Naive thymus-derived CD8-positive, alpha-beta T cell (primary cell): ENCODE measurements at places on chromosomes 5 and 9.

GRCh38 chr5:54820346-54821134, 164.9 kb downstream of the ESM1 start:
- no peak for DNase-seq

DNA sequence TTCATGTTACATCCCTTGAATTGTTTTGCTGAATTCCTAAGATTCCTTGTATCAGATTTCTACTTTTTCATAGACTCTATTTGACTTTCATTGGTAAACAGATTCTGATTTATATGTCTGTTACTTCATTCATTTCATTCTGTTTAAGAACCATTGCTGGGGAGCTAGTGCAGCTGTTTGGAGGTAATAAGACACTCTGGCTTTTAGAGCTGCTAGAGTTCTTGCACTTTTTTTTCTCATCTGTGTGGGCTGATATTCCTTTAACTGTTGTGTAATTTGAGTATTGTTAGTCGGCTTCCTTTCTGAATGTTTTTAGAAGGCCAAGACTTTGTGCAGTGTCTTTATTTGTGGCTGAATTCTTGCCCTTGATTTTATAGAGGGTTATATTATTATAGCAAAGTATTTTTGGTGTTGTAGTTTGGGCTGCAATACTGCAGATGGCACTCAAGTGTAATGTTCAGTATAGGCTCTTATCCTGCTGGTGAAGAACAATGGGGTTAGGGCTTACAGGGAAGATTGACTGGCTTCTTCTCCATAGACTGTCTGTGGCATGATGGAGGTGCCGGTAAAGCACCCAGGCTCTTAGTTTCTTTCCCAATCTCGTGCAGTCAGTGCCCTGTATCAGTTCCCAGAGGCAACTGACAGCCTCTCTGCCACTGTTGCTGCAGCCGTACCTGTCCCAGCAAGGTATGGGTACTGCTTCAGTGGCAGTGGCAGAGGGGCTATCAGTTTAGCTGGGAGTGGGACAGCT, 162.2 kb downstream of the OXCT1 start:
- no peak for DNase-seq

GRCh38 chr9:82110881-82111280, 122.3 kb downstream of the SPATA31D1 start:
- no peak for DNase-seq

- no peak for DNase-seq
These were observed 227.0 kb upstream of the ANKRD55 start for GRCh38 chr5:56460195-56460546.

GRCh38 chr5:9405196-9405754, 140.6 kb downstream of the SEMA5A start:
- no peak for DNase-seq

- no peak for DNase-seq
These were observed 32.7 kb downstream of the KCNIP1 start for GRCh38 chr5:170536525-170536924.

GRCh38 chr5:8613078-8613685, 744.2 kb downstream of the MTRR start:
- no peak for DNase-seq

DNA sequence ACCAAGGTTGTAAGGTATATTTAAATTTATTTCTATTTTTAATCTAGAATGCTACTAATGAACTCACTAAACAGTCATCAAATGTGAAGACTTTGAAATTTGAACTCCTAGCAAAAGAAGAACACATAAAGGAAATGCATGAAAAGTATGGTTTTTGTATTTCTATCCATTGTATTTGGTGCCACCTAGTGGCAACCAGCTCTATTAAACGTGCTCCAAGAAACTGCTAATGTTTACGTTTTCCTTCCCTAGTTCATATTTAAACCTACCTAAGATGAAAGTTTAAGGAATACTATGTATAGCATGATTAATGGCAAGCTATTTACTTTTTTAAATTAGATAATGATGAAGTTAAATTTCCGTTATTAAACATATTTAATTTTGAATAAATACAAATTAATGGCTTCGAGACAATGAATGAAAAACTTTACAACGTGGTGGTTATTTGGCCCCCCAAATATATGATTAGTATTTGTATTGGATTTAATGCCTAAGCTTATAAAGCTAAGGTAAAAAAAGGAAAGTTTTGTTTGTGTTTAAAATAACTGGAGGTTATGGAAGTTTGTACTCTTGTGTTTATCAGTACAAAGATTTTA, 115.9 kb upstream of the SH3GL2 start:
- DNase-seq, result peak; percentile 21

DNA sequence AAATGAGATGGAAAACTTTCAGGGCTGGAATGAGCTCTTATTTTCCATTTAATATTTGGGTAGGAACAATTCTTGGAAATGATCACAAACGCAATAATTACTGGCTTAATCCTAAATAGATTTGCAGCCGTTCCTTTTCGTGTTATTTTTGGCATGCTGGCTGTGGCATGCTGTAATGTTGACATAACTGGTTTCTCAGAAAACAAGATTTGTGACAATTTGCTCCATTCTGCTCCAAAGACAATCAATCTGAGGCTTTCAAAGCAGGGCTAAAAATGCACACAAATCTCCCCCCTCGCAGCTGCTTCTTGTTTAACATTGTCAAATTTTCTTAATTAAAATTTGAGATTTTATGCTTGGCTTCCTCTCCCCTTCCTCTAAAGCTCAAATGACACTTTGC, 151.2 kb downstream of the TTC39B start:
- no peak for DNase-seq

GRCh38 chr5:80963966-80964481, 3.9 kb downstream of the RASGRF2 start:
- no peak for DNase-seq

DNA sequence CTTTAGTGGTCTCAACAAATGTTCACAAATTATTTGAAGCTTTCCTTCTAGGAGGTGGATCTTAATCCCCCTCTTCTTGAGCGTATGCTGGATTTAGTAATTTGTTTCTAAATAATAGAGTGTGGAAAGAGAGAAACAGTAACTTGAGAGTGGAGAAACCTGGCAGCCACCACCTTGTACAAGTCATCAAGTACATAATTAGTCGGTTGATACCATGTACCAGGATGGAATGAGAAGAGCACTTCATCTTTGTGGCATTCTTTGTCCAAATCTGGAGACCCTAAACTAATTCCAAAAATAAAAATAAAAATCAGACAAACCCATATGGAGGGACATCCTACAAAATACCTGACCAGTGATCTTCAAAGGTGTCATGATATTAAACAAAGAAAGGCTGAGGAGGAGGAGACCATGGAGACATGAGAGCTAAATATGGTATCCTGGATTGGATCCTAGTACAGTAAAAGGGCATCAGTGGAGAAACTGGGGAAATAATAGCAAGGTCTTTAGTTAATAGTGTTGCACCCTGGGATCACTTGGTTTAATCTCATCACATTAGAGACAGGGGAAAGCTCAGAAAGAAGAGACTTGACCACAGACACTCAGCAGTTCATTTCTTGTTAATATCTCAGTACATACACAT, 147.9 kb downstream of the ASTN2 start:
- DNase-seq, result no peak

GRCh38 chr9:70578720-70579119, 164.3 kb upstream of the KLF9 start:
- no peak for DNase-seq

- no peak for DNase-seq
These were observed 16.3 kb downstream of the LPCAT1 start for GRCh38 chr5:1507457-1507856.

GRCh38 chr9:121557581-121558447, 58.2 kb upstream of the GGTA1 start:
- no peak for DNase-seq

DNA sequence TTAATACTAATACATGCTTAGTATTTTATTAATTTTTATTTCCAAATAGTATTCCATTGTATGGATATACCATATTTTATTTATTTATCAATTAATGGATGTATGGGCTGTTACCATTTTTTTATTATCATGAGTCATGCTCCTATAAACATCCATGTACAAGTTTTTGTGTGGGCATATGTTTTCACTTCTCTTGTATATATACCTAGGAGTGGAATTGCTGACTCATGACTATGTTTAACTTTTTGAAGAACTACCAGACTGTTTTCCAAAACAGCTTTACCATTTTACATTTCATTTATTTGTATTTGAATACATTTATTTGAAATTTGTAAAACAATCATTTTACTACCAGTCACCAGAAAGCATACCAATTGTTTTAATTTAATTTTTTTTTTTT, 14.1 kb upstream of the LRRC19 start:
- DNase-seq, result no peak

- DNase-seq, result no peak
These were observed 12.4 kb downstream of the NFIL3 start for GRCh38 chr9:91411096-91411771.

DNA sequence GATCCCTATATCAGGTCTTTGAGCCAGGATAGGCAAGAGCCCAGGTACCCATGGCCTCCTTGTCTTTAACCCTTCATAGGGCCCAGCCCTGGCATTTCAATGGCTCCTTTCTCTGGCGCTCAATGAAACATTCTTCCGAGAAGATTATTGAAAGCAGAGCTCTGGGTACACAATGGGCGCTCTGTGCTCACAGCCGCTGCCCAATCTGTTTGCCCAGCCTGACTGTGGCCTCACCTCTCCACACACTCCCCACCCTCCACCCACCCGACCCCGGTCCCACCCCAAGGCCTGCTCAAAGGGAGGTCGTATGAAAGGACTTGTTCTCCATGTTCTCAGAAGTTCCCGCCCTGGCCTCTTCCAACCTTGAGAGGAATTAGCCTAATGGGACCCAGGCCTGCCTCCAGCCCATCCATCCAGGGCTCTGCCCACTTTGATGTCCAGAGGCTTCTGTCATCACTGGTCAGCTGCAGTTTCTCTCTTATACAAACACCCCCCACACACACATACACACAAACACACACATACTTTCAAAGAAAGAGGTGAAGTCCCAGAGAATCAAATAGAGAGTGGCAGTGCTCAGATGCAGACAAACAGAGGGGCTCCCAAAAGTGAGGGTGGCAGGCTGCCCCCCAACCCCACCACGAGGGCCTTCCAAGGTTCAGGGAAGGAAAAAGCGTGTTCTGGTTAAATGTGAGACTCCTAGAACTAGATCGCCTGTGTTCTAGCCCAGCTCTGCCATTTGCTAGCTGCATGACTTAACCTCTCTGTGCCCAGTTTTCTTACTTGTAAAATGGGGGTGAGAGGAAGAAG, 5.1 kb upstream of the ARSI start:
- no peak for DNase-seq

DNA sequence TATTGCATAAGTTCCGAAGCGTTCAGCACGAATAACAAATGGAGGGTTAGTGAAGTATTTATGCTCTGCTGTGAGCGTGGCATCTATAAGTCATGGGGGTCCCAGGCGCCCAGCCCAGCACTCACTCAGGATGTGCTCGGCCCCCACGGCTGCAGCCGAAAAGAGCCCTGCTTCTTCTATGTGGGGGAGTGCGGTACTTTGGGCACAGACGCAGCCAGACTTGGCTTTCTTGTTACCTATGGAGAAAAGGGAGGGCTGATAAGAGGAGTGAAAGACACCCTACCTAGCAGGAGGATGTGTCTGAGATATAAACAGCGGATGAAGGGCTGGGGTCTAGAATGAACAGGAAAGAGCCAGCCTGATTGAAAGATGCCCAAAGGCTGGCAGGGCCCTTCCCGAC, 51.4 kb downstream of the MRPL36 start:
- no peak for DNase-seq

DNA sequence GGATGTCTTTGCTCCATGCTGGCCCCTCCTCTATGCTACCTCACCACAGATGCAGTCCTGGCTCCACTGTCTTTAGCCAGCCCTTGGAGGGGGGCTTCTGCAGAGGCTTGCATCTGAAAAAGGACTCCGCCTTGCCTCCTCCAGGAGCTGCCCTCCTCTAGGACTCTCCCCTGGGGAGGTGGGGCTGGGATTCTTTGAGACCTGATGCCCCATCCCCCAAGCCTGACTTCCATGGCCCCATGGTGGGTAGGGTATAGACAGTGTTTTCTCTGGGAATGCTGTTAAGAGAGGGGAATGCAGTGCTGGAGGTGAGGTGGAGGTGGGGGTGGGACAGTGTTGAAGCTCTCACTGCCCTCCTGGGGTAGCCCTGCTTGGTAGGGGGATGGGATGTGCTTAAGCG, 14.3 kb downstream of the JADE2 start:
- DNase-seq, result no peak

GRCh38 chr5:149039506-149039905, 23.4 kb downstream of the SH3TC2 start:
- DNase-seq, result no peak

DNA sequence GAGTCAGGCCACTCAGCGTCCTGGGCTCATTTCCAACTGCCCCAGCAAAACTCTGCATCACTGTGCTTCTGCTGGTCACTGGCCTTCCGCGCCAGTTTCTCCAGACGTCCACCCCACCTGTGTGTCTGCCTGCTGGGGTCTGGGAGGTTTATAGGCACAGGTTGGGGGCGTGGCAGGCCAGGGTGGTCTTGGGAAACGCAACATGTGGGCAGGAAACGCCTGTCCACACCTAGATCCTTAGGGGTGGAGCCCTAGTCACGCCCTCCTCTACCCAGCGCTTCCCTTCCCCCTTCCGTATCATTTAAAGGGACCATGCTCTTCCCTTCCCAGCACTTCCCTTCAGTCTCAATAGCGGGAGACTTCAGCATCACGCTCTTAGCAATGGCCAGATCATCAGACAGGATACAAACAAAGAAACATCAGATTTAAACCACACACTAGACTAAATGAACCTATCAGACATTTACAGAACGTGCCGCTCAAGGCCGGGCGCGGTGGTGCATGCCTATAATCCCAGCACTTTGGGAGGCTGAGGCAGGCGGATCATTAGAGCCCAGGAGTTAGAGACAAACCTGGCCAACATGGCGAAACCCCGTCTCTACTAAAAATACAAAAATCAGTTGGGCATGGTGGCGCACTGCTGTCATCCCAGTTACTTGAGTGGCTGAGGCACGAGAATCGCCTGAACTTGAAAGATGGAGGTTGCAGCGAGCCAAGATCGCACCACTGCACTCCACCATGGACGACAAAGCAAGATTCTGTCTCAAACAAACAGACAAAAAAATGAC, 11.8 kb upstream of the BTNL9 start:
- no peak for DNase-seq

DNA sequence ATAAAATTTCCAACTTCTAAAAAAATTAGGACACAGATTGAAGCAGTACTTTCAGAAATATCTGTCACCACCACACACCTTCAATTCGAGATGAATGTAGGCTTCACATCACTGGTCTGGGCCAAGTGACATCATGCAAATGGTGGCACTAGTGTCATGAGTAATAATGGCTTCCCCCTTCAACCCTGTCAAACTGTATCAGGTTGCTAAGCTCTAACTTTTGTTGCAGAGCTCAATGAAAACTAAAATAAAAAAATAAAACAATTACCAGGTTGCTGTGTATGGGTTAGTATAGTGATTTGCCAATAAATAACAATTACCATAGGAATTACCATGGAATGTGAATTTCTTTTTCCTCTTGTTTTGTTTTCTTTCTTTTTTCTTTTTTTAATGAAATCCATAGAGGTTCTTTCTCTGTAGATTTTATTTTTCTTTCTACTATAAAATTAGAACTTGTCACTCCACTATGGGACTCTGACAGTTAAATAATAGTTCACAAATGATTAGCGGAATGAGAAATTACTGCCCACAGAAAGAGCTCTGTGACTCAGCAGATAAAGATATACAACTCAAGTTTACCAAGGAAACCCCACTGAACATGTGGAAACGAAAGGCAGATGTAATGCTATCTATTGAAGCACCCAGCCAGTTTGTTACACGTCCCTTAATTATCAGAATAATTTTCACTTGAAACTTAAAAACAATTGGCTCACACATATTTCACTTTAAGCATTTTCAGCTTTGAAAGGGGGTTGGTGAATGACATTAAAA, 783.8 kb upstream of the WWC1 start:
- DNase-seq, result no peak
